ENCODE measurements at places on chromosomes 3 and 15. TPM values are rescaled to one million over a fixed set of nuclear protein-coding genes. Genes with fewer than 3 reads are reported as not detected.

The GOLGA6A gene
- total RNA-seq: 0.85 TPM

The TCTA gene
- total RNA-seq: 17.3 TPM

The PLCL2 gene
- total RNA-seq: 18.8 TPM

The ROBO2 gene
- 2.5 TPM for total RNA-seq

The KIF9 gene
- total RNA-seq: 12.1 TPM

The POPDC2 gene
- total RNA-seq: 2.0 TPM

The ATP10A gene
- 0.13 TPM for total RNA-seq

The RTP1 gene
- total RNA-seq: not detected

The ASB14 gene
- not detected for total RNA-seq

The RASGRF1 gene
- not detected for total RNA-seq

The CD96 gene
- not detected for total RNA-seq

The LTF gene
- total RNA-seq: not detected

- no peak for DNase-seq
These were observed 37.0 kb upstream of the TNFAIP8L3 start for GRCh38 chr15:51131596-51132290.

DNA sequence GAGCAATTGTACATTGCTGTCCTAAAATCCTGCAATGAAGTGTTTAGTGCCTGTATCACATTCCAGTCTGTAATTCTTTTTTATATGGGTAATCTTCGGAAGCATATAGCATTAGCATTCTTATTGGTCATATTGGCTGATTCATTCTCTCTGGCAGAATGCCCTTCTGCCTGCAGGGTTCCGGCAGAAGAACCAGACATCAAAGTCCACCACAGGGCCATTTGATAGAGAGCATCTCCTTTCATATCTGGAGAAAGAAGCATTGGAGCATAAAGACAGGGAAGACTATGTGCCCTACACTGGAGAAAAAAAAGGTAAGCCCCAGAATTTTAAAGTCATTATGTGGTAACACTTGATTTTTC is 39.6 kb downstream of the TMOD3 start:
- DNase-seq: no peak

GRCh38 chr3:38151667-38152265 is 13.3 kb downstream of the MYD88 start:
- DNase-seq: no peak

GRCh38 chr3:33650495-33650894 is 67.6 kb downstream of the CLASP2 start:
- DNase-seq: no peak

DNA sequence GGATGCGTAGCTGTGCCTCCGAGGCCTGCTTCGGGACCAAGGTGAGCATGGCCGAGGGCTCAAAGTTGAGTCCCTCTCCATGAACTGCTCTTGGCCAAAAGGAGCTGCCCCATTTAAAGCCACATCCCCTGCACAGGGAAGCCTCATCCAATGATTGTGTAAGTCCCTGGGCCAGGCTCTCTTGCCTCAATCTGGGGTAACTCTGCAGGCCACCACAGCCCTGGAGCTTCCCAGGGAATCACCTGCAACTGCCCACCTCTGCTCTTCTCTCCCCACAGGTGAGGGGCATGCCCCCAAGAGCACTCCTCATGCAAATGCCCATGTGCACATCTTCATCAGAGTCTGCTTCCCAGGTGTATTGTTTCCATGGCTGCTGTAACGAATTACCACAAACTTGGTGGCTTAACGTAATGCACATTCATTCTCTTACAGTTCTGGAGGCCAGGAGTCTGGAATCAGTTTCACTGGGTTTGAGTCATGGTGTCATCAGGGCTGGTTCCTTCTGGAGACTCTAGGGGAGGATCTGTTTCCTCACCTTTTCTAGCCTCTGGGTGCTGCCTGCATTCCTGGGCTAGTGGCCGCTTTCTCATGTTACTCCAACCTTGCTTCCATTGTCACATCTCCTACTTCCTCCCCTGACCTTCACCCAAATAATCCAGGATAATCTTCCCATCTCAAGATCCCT is 25.0 kb upstream of the LOXL1 start:
- no peak for DNase-seq

- DNase-seq: no peak
These were observed 65.5 kb upstream of the TJP1 start for GRCh38 chr15:29887721-29888120.

DNA sequence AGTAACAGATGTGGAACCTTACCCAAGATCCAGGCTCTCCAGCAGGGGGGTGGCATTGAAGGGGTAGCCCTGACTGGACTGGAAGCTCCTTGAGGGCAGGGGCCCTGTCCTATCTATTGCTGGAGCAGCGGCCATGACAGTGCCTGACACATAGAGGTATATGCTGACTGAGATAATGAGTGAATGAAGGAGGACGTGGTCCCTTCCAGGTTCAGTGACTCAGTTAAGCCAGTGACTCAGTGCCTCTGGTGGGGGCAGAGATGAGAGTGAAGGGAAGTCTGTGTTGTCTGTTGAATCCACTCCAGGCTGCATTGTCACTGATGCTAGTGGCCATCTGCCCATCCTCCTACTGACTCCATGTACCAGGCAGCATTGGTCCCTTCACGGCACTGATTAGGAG is 13.0 kb upstream of the CTXND1 start:
- DNase-seq: no peak

GRCh38 chr3:110479731-110480130 is 591.9 kb upstream of the NECTIN3 start:
- no peak for DNase-seq

GRCh38 chr3:106067711-106068110 is 198.9 kb upstream of the CBLB start:
- DNase-seq: no peak

- DNase-seq: no peak
These were observed 144.1 kb upstream of the TPRG1 start for GRCh38 chr3:189027626-189028155.

- DNase-seq: no peak
These were observed 2.3 kb downstream of the POPDC2 start for GRCh38 chr3:119657887-119658702.

GRCh38 chr3:11610044-11610671 is 33.6 kb downstream of the VGLL4 start:
- no peak for DNase-seq

- DNase-seq: no peak
These were observed 147.7 kb upstream of the BHLHE40 start for GRCh38 chr3:4831580-4831950.

DNA sequence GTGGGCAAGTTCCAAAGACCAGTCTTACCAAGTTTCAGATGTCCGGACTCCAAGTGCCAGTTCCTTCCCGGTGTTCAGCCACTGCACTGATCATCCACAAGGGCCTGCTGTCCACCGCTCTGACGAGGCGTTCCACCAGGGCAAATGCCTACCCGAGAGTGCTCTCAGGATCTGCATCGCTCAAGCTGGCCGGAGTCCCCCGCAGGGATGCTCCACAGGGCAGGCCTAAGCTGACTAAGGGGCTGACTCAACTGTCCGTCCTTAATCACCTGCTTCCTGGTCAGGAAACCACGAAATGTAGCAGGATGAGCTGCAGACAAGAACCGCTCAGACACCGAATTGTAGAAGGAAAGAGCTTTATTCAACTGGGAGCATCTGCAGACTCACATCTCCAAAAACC is 341.6 kb downstream of the KCNH8 start:
- DNase-seq: no peak

- DNase-seq: no peak
These were observed 664 bp downstream of the PARP3 start for GRCh38 chr3:51942603-51943450.

DNA sequence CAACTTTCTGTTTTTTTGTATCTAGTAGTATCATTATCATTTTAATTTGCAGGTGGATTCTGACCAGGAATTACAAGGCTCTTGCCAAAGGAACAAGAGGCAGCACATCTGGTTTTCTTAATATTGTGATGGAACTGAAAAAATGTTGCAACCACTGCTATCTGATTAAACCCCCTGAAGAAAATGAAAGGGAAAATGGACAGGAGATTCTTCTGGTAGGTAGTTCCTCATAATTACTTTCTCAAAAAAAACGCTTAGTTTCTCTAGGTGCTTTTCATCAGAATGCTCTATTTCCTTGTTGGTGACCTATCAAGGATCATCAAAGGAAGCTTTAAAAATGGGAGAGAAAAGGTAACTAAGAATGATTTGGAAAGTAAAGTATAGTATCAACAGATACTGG is 71.6 kb downstream of the CHD2 start:
- no peak for DNase-seq

DNA sequence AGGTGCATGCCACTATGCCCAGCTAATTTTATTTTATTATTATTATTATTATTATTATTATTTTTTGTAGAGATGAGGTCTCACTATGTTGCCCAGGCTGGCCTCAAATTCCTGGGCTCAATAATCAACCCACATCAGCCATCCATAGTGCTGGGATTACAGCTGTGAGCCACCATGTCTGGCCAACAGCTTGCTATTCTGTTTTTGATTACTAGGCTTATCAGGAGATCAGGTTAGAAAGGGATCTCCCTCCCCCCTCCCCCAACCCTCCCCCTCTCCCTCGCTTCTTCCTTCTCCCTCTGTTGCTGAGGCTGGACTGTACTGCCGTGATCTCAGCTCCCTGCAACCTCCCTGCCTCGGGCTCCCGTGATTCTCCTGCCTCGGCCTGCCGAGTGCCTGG is 8.6 kb downstream of the CLN6 start:
- DNase-seq: no peak
